ENCODE measurements at places on chromosomes 7 and 10. TPM values are rescaled to one million over a fixed set of nuclear protein-coding genes. Genes with fewer than 3 reads are reported as not detected.

GRCh38 chr7:22851145-22851544 lies 28.5 kb upstream of the TOMM7 start:
- DNase-seq = no peak

- DNase-seq = no peak
Measured at GRCh38 chr7:70712942-70713341, 419.0 kb upstream of the GALNT17 start.

- no peak for DNase-seq
Measured at GRCh38 chr10:49379596-49380410, 16.1 kb downstream of the DRGX start.

DNA sequence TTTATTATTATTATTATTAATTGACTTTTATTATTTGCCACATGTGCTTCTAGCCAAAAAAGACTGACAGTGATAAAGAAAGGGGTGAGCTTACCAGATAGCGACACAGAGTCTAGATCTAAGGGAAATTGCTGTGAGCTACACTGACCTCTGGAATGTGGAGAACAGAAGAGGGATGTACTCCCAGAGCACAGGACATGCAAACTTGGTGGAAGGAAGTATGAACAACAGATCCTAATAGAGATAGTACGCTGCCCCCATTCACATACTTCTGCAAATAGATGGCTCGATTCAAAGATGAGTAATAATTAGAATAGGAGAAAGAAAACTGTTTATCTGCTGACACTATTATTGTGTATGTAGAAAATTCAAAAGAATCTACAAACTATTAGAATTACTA lies 109.3 kb upstream of the HPS1 start:
- DNase-seq = no peak

- no peak for DNase-seq
Measured at GRCh38 chr10:19683356-19683755, 132.9 kb upstream of the PLXDC2 start.

- DNase-seq = no peak
Measured at GRCh38 chr7:27424231-27424630, 181.6 kb downstream of the EVX1 start.

GRCh38 chr7:52547308-52547910 lies 488.0 kb upstream of the POM121L12 start:
- no peak for DNase-seq

- peak; percentile 82 for DNase-seq
Measured at GRCh38 chr10:12348870-12349628, at the start of gene CAMK1D. Gene CAMK1D (plus strand): TSS chr10:12349547.

- no peak for DNase-seq
Measured at GRCh38 chr10:98921316-98921715, 314.3 kb downstream of the HPSE2 start.

DNA sequence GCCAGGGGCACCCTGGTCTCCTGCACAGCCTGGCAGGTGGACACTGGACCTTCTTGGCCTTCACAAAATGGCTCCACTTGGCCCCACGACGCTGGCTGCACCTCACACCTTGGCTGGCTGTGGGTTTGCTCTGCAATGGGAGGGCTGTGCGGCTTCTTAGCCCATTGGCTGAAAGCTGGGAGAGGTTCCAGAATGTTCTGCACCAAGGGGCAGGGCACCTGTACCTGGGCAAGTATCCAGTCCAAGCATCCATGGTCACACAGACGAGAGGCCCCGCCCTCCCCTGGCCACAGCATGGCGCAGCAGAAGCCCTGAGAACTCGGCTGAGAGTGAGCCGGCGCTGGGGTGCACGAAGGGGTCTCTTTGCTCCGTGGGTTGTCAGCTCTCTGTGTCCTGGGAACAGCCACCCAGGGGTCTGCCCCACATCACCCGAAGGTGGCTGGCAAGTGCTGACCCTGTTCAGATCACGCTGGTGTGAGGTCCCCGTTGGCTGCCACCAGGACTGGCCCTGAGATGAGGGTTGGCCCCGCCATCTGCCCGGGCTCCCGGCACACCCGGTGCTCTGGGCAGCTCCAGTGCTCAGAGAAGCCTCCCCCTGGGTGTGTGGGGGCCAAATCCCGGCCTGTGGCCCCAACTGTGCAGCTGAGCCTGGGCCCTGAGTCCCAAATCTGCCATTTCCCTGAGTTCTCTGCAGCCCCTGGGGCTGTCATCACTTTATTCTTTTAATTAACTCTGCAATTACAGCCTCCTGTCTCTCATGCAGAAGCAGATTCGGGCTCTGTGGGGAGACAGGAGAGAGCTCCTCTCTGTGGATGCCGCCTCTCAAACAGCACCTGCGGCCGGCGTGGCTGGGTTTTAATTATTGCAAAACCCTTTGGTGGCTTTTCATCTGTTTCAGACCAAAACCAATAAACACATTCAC lies 19.4 kb upstream of the ADGRA1 start:
- DNase-seq = peak; percentile 75

- DNase-seq = no peak
Measured at GRCh38 chr10:133396035-133396624, 2.2 kb downstream of the MTG1 start.

DNA sequence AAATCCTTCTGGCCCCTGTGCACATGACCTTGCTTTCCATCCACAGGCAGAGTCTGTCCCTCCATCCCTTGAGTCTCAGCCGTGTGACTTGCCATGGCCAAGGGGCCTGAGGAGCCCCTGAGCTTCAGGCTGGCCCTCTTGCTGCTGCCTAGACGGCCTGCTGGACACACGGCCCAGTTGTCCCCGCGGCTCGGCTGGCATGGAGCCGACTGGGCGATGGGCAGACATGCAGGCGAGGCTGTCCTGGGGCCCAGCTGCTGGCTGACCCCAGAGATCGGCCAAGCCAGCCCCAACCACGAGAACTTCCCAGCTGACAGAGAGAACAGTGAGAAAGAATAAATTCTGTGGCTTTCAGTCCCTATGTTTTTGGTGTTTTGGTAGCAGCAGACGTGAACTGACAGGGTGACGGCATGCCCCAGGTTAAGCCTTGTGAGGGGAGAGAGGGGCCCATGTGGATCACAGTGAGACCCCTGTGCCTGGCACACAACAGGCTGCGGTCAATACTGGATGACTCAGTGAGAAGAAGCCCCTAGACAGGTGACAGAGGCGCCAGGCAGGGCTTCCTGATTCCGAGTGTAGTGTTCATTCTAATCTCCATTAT lies 11.7 kb downstream of the PRKAG2 start:
- DNase-seq = no peak

- DNase-seq = no peak
Measured at GRCh38 chr10:5840314-5841307, 27.4 kb upstream of the GDI2 start.

DNA sequence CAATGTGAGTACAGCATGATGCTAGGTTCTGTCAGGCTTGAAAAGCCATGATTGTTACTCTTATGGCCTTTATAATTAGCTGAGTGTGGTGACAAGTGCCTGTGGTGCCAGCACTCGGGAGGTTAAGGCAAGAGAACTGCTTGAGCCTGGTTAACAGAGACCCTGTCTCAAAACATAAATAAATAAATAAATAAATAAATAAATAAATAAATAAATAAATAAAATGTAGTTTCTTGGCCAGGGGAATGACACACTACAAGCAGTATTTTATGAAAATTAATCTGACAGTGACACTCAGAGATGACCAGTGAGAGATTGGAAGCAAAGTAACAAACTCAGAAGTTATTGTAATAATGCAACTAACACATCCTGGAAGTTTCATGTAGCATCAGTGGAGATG lies 2.3 kb upstream of the MORN4 start:
- no peak for DNase-seq

GRCh38 chr7:43535810-43536585 lies 46.9 kb upstream of the STK17A start:
- no peak for DNase-seq

GRCh38 chr7:82690929-82691328 lies 247.4 kb upstream of the CACNA2D1 start:
- no peak for DNase-seq

DNA sequence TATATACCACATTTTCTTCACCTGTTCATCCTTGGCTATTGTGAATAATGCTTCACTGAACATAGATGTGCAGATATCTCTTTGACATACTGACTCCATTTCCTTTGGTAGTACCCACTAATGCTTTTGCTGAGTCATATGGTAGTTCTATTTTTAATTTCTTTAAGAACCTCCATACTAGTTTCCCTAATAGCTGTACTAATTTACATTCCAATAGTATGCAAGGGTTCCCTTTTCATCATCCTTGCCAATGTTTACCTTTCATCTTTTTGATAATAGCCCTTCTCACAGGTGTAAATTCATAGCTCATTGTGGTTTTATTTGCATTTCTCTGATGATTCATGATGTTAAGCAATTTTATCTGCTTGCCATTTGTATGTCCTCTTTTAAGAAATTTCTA lies 159.9 kb downstream of the CALCR start:
- DNase-seq = no peak

- no peak for DNase-seq
Measured at GRCh38 chr7:16171928-16172327, 249.4 kb downstream of the CRPPA start.

DNA sequence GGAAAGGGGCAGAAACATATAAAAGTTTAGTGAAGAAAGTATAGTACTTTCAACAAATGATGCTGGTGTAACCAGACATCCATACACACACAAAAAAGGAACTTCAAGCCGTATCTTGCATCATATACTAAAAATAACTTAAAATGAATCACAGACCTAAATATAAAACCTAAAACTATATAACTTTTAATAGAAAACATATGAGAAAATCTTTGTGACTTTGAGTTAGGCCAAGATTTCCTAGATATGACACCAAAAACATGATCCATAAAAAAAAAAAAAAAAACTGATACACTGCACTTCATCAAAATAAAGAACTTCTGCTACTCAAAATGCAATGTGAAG lies 40.9 kb downstream of the NUDCD3 start:
- no peak for DNase-seq

- DNase-seq = no peak
Measured at GRCh38 chr7:4052130-4052529, 630.0 kb upstream of the FOXK1 start.

The C10orf105 gene
- total RNA-seq = not detected

The CDK13 gene
- total RNA-seq = 25.2 TPM

The SMNDC1 gene
- total RNA-seq = 13.5 TPM

The ANKRD30A gene
- not detected for total RNA-seq

The PDE6C gene
- total RNA-seq = not detected

The COL13A1 gene
- total RNA-seq = 0.17 TPM

The TSPAN13 gene
- total RNA-seq = not detected

The CYP3A7 gene
- total RNA-seq = not detected

Measured in G401 (cell line).